NCI-H2029 (cell line): ENCODE measurements at places on chromosomes 11 and 22.
A peak's percentile ranks its signal among the peaks of the same experiment; 100 is the strongest.

DNA sequence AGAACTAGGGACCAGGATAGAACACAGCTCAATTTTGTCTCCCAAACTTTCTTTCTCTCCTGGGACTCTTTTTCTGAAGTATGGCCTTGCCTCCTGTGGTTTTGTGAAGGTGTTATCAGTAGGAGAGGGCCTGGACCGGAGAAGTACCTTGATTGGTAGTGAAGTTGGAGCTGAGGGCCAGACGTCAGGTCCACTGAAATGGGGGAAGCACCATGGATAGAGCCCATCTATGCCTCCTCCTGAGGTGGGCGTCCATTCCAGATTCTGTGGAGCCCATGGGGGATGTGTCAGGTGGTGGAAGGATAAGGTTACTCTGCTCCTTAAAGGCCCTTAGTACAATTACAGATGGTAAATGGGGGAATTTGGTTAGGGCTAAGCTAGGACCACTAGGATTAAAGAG lies 109.7 kb downstream of the INSC start:
- DNase-seq, result no peak

- no peak for DNase-seq
Measured at GRCh38 chr22:27875951-27876350, 43.1 kb downstream of the PITPNB start.

GRCh38 chr11:118882491-118882890 lies 1.2 kb upstream of the CXCR5 start:
- no peak for DNase-seq

- DNase-seq, result peak; percentile 23
Measured at GRCh38 chr11:33329705-33330329, 72.6 kb downstream of the HIPK3 start.

GRCh38 chr11:105158436-105158835 lies 18.9 kb upstream of the CARD18 start:
- DNase-seq, result no peak

DNA sequence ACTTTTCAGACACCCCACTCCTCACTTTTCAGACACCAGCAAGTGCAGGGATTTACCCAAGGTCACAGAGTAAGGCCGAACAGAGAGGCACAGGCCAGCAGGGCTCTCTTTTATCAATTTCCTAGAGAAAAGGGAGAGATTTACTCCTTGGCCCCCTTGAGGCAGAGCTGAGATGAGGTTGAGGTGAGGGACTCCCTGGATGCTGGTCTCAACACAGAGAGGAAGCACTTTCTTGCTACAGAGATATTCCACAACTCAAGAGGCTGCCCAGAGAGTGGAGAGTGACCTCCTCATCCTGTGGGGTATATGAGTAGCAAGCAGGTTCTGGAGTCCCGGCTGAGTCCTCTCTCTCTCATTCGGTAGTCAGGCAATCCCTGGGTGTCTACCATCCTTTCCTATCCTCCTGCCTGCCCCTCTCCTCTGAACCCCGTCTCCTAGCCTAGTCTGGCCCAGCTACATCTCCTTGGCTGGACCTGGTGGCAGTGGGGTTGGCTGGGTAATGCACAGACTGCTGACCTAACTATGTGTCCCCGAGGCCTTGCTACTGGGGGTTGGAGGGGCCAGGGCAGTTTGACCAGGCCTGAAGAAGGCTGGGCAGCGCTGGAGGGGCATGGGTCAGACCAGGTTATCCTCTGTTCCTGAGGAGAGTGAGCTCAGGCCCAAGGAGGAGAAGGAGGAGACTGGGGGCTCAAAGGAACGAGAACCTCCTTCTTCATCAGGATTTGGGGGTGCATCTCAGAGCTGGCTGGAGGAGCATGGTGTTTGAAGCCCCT lies 1.8 kb upstream of the ARHGEF17 start:
- DNase-seq, result no peak

DNA sequence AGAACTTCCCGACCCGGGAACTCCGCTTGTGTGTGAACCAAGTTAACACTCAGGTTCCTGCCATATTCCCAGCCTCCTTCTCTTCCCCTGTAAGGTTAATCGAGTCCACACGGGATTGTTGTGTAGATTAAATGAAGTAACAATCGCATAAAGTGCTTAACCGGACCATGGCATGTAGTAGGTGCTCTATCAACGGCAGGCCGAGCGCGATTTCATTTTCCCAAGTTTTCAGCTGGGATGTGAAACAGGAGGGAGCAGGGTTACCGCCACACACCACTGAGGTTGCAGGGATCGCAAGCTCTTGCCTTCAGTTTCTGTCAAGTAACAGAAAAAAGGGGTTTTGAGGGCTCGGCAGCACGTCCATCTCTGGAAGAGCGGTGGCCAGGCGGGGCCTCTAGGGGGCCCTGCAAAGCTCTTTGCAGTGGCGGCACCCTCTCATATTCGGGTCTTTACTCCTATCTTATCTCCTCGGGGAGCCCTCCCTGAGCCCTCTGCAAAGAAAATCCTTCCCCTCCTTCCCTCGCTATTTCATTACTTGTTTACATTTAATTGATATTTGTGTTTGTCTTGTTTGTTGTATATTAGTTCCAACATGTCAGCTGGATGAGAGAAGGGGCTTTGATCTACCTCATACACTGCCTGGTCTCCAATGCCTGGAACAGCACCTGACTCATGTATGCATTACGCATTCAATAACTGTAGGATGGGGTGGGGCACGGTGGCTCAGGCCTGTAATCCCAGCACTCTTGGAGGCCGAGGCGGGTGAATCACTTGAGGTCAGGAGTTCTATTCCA lies 816 bp upstream of the PLEKHA7 start:
- DNase-seq, result no peak

DNA sequence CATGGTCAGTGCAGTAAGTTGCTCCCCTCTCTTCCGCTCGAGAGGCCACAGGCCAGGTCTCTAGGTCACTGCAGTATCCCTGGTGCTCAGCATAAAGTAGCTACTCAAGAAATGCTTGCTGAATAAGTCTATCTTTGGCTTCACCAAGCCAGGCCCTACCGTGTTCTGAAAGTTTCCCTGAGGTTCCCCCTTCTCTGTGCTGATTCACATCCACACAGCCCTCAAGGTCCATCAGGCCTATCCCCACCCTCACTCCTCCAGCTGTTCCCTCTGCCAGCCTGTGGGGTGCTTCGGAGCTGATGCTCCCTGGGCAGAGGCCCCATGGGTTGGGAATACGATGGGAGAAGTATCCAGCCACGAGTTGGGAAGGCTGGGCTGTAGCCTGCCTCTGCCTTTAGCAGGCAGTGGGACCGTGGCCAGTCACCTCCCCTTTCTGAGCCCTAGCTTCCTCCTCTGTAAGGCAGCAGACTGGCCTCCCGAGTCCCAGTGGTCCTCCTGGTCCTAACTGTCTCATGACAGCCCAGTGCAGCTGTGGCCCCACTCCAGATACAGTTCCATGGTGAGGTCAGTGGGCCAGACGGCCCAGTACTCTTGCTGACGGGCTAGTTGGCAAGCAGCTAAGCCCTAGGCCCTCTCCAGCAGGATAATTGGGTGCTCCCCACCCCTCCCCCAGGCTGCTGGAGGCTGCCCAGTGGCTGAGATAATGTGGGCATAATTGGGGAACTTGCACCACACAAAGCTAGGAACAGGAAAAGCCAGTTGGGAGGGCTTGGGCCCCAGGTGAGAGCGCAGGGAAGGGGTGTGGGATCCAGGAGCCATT lies 48.2 kb downstream of the NECTIN1 start:
- peak; percentile 29 for DNase-seq

GRCh38 chr11:98434296-98434695 lies 586.5 kb upstream of the CNTN5 start:
- DNase-seq, result no peak

DNA sequence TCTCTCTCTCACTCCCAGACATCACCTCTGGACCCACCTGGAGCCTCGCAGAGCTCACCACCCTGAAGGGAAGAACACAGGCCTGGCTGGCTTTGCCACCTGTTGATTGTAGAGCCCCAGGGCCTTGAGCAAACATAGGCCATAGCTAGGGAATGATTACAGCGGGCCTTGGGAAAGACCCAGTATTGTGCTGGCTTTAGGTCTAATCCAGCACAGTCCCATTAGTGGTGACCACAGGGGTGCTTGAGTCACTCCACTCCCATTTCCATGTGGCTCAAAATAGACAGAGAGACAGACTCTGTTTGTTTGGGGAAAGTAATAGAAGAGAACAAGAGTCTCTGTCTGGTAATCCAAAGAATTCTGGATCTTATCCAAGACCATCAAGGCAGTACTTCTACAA lies 42.7 kb upstream of the FAM181B start:
- no peak for DNase-seq

GRCh38 chr11:72598906-72599305 lies 75.3 kb downstream of the PDE2A start:
- DNase-seq, result no peak

GRCh38 chr11:2726964-2727363 lies 27.2 kb upstream of the KCNQ1OT1 start:
- no peak for DNase-seq
